ENCODE measurements at places on chromosomes 4 and X.

GRCh38 chr4:55030589-55030988, 94.8 kb downstream of the KDR start:
- DNase-seq: no peak

DNA sequence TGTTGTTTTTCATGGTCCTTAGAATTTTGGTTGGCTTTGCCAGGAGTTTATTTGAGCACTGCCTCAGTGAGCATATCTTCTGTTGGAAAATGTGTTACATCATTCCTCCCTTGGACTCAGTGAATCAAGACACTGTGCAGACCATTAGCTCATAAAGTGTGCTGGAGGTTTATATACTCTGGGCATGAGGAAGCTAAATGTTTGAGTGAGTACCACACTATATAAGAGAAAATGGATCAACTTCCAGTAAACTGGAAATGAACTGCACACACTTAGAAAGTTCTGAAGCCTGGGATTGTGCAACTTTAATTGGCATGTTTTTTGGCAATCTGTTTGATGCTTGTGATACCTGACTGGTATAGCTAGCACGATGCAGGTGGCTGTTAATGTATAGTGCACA, 75.9 kb downstream of the LIMCH1 start:
- no peak for DNase-seq

DNA sequence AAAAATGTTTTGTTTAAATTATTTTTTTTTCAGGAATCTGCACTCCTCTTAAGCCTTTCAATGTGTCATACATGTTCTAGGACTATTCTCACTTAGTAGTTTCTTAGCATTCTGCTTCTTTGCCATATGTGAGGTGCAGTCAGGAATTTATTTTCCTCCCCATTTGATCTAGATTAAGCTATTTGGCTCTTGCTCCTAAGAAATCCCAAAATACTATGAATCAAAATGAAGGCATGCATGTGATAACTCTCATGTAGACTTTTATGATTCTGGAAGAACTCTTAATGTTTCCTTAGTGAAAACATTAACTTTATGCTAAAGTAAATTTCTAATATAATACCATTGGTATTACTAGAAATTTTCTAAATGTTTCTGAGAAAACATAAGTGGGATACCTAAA, 664.5 kb downstream of the RAPGEF2 start:
- DNase-seq: no peak

DNA sequence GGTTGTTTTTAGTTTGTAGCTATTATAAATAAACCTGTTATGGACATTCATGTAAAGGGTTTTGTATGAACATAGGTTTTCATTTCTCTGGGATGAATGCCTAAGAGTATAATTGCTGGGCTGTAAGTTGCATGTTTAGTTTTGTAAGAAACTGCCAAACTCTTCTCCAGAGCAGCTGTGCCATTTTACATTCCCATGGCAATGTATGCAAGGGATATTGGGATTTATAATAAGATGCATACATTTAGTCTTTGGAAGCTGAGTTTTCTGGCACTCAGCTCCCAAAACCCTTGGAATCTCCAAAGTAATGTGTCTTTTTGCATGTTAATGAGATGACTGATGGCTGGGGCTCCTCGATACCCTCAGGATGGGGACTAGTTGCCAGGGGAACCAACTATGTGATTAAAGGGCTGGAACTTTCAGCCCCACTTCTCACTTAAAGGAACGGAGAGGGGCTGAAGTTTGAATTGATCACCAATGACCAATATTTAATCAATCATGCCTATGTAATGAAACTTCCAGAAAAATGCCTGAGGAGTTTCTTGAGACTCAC, 44.0 kb downstream of the SERTM2 start:
- no peak for DNase-seq

DNA sequence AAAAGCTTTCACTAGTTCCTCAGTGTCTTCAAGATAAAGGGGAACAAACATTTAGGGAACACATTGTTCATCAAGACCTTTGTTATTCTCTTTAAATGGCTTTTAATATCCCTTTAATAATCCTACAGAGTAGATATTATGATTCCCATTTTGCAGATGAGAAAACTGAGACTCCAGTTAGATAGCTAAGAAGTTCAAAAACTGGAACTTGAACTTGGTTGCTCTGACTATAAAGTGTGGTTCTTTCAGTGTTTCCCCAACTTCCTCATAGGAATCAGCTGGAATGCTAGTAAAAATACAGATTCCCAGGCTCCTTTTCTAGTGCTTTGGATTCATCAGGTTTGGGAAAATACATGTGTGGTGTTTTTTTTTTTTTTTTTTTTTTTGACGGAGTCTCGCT, 37.7 kb downstream of the DLG3 start:
- DNase-seq: no peak

- no peak for DNase-seq
Measured at GRCh38 chrX:71439420-71439819, 73.3 kb downstream of the TAF1 start.

- no peak for DNase-seq
Measured at GRCh38 chrX:96002431-96002830, 682.2 kb upstream of the DIAPH2 start.

GRCh38 chrX:45903781-45904201, 641.4 kb downstream of the ZNF674 start:
- DNase-seq: no peak

DNA sequence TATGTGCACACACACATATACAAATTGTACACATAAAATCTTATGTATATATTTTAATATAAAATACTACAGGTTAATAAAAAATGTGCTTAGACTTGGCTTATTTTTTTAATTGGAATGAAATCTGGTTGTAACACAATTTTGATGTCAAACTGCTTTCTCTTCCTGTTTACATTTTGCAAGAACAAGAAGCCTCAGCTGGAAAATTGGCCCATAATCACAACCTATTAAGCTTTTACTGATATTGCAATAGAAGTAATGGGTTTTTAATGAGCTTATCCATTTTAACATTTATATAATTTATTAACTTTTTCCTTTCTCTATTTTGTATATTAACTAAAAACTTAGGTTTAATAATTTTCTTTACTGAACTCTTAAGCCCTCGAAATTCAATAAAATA, 165.9 kb downstream of the PCDH10 start:
- no peak for DNase-seq
